SJCRH30 (cell line): ENCODE measurements at places on chromosomes 6 and 20. TPM values are rescaled to one million over a fixed set of nuclear protein-coding genes. Genes with fewer than 3 reads are reported as not detected.

EYA2 gene
- total RNA-seq: 56.4 and 63.2 TPM in 2 replicates

PSORS1C2 gene
- not detected in 2 replicates for total RNA-seq

SLC17A1 gene
- not detected in 2 replicates for total RNA-seq

TAF4 gene
- 19.4 and 20.1 TPM in 2 replicates for total RNA-seq

OR2H2 gene
- not detected in 2 replicates for total RNA-seq

MPIG6B gene
- 0.47 TPM in 1 of 2 replicates, not detected in the other for total RNA-seq

VSX1 gene
- total RNA-seq: 0.06 and 0.10 TPM in 2 replicates

CCN6 gene
- not detected in 2 replicates for total RNA-seq

RSPH4A gene
- total RNA-seq: 1.6 and 2.1 TPM in 2 replicates

SLC32A1 gene
- total RNA-seq: not detected in 2 replicates

LPA gene
- total RNA-seq: not detected in 2 replicates

PERP gene
- 5.4 and 5.7 TPM in 2 replicates for total RNA-seq

NOTCH4 gene
- total RNA-seq: 4.1 and 4.9 TPM in 2 replicates

PDRG1 gene
- total RNA-seq: 23.9 and 24.0 TPM in 2 replicates

ZNF343 gene
- total RNA-seq: 11.7 and 12.5 TPM in 2 replicates

SOX18 gene
- total RNA-seq: 0.13 and 0.14 TPM in 2 replicates

DNA sequence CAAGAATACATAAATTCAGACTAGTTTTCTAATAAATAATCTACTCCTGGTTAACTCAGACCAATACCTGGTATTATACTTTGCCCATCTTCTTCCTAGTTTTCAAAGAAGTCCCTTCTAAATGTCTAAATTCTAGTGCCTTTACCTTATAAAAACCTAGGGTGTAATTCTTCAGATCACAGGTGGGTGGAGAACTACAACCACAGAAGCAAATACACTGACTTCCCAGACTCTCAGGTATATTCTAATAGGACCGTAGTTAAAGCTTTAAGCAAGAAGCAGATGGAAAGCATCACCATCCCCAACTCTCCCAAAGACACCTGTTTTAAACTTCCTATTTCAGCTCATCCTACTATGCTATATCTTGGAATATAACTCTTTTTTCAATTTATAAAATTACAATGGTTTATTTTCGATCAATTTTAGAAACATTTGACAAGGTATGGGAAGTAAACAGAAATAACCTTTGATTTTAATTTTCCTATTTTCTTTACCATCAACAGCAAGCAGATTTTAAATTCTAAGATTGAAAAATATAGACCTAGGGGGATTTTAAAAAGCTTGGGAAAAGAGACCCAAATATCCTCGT, 15.8 kb downstream of the MAN1A1 start:
- no peak overlapping the region for H3K27ac ChIP-seq
- DNase-seq: no peak
- no peaks in the 10 kb centered on the region for H3K27me3 ChIP-seq
- no peaks in the 10 kb centered on the region for H3K36me3 ChIP-seq
- H3K4me3 ChIP-seq: no peak overlapping the region

GRCh38 chr6:7172649-7173048, 64.9 kb downstream of the RREB1 start:
- no peak overlapping the region for H3K27ac ChIP-seq
- no peaks in the 10 kb centered on the region for H3K36me3 ChIP-seq
- no peaks in the 10 kb centered on the region for H3K27me3 ChIP-seq
- H3K4me3 ChIP-seq: no peak overlapping the region
- DNase-seq: no peak
- peaks cover 3% of the 10 kb centered on the region; the same call in 1 of the 2 replicates for H3K4me1 ChIP-seq

GRCh38 chr20:18397030-18397429, 69.8 kb downstream of the DZANK1 start:
- H3K27ac ChIP-seq: no peak overlapping the region
- no peak overlapping the region for H3K4me3 ChIP-seq
- H3K4me1 ChIP-seq: no peaks in the 10 kb centered on the region
- no peaks in the 10 kb centered on the region for H3K27me3 ChIP-seq

- H3K27me3 ChIP-seq: 0 out of 2 replicates have a peak, but pooled peaks cover 4% of the 10 kb centered on the region
- peak; percentile 55 for DNase-seq
- no peak overlapping the region for H3K4me3 ChIP-seq
These were observed 233.4 kb downstream of the NFATC2 start for GRCh38 chr20:51309128-51309527.

DNA sequence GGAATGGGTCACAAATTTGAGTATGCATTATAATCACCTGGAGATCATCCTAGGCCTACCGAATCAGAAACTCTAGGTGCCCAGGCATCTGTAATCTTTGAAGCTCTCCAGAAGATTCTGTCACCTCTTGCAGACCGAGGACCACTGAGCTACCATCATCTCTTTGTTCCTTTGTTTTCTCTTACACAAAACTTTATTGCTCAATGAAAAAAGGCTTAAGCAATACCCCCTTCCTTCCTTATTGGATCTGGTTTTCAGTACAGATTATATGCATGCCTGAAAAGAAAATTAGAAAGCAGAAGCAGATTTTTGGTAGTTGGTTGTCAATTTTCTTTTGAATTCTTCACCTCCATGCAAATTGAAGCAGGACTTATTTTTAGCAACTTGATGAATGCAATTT, 31.3 kb downstream of the STX11 start:
- no peaks in the 10 kb centered on the region for H3K27me3 ChIP-seq
- H3K27ac ChIP-seq: no peak overlapping the region
- H3K36me3 ChIP-seq: peaks cover 2% of the 10 kb centered on the region; the same call in 1 of the 2 replicates
- DNase-seq: no peak

DNA sequence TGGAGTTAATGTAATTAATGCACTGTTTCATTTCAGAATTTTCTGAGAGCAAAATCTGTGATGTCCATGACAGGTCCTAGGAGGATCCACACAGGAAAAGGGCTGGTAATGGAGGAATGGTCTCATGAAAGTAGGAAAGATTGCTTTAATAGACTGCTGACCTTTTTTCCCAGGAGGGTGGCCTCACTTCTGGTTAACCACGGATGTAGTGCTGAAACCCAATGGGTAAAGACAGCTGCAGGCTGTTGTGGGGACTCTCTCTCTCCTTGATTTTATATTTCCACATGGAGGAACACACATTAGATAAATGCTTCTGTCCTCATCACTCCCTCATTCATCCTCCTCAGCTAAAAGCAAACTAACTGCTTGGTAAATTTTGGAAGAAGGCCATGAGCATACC, 23.6 kb upstream of the RIPOR2 start:
- H3K27ac ChIP-seq: no peak overlapping the region
- H3K4me3 ChIP-seq: no peak overlapping the region
- no peak for DNase-seq

- H3K4me3 ChIP-seq: no peak overlapping the region
- H3K27ac ChIP-seq: peak overlapping the region; percentile 46
- H3K27me3 ChIP-seq: no peaks in the 10 kb centered on the region
- H3K36me3 ChIP-seq: no peaks in the 10 kb centered on the region
- DNase-seq: peak; percentile 20
- H3K4me1 ChIP-seq: peaks cover 42% of the 10 kb centered on the region
These were observed 28.9 kb downstream of the CNKSR3 start for GRCh38 chr6:154481521-154482013.

DNA sequence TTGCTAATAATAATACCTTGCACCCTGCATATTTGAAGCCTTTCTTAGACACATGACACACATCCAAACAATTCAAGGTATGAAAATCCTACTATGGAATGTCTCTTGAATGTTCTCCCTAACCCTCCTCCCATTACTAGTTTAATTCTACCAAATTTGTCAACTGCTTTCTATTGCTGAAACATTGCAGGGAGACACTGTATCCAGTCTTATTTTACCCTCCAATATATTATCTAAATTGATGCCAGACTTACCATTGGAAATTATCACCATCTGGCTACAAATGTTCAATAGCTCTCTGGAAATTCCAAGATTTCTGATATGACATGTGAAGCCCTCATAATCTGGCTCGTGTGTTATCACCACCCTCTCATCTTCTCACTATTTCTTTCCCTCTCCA, 1027.3 kb upstream of the CITED2 start:
- DNase-seq: no peak
- H3K27me3 ChIP-seq: no peaks in the 10 kb centered on the region
- no peak overlapping the region for H3K4me3 ChIP-seq
- no peaks in the 10 kb centered on the region for H3K36me3 ChIP-seq
- no peak overlapping the region for H3K27ac ChIP-seq

DNA sequence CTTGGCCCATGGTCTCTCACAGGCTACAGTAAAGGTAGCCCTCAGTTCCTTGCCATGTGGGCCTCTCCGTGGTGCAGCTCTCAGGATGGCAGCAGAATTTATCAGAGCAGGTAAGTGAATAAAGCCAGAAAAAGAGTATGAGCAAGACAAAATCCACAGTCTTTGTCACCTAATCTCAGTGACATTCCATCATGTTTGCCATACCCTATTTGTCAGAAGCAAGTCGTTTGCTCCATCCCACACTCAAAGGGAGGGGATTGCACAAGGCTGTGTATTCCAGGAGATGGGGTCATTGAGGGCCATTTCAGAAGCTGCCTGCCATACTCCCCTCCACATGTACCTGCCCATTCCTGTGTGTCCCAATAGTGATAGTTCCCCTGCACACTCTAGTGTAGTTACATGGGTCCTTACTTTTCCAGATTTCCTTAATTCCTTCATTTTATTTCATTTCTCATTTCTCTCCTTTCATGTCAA, 24.2 kb downstream of the ISM1 start:
- no peak for DNase-seq
- H3K27ac ChIP-seq: no peak overlapping the region
- H3K4me1 ChIP-seq: no peaks in the 10 kb centered on the region
- peaks cover 11% of the 10 kb centered on the region; the same call in 1 of the 2 replicates for H3K27me3 ChIP-seq

DNA sequence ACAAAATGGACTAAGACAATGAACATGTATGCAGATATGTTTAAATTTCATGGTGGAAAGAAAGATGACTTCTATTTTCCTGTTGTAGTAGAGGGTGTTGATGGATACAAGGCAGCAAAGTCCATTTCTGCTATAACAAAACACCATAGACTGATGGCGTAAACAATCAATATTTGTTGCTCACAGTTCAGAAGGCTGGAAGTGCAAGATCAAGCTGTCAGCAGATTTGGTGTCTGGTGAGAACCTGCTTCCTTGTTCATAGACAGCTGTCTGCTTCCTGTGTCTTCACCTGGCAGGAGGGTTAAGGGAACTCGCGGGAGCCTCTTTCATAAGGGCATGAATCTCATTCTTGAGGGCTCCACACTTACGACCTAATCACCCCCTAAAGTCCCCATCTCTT, 83.0 kb upstream of the ELOVL5 start:
- peaks cover 5% of the 10 kb centered on the region; the same call in 1 of the 2 replicates for H3K4me1 ChIP-seq
- no peaks in the 10 kb centered on the region for H3K27me3 ChIP-seq
- H3K4me3 ChIP-seq: no peak overlapping the region
- no peak for DNase-seq
- no peaks in the 10 kb centered on the region for H3K36me3 ChIP-seq

DNA sequence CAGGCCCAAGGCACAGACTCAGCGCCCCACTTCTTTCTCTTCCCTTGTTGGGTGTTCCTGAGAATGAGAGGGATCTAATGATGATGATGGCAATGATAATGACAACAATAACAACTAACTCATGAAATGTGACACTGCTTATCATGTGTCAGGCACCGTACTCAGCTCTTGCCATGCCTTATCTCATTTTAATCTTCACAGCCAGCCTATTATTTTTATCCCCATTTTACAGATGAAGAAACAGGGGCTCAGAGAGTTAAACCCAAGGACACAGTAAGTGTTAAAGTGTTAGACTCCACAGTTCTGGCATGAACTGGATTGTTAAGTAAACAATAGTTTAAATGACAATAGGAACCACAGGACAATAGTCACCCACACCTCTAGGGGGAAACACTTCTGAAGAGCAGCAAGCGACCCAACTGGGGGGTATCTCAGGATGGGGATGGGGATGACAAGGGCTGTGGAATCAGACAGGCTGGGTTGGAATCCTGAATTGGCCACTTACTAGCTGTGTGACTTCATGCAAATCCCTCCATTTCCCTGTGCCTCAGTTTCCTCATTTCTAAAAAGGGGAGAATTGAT, 12.5 kb downstream of the RSPH9 start:
- H3K4me3 ChIP-seq: no peak overlapping the region
- no peaks in the 10 kb centered on the region for H3K36me3 ChIP-seq
- H3K4me1 ChIP-seq: no peaks in the 10 kb centered on the region
- no peaks in the 10 kb centered on the region for H3K27me3 ChIP-seq

DNA sequence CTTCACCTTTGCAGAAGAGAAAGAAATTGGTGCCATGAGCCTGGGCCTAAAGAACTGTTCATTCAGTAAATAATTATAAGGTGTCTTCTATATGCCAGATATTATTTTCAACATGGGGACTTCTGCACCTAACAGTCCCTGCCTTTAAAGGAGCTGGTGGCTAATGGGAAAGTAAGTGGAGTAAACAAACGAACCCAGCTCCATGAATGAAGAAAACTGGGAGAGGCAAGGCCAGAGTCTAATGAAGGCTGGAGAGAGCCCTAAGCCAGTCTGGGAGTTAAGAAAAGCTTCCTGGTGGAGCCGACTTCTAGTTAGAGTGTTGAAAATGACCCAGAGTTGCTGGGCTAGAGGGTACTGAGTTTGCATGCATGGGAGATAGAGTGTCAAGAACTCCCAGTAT, 24.2 kb upstream of the EFHC1 start:
- no peak for DNase-seq
- no peak overlapping the region for H3K27ac ChIP-seq
- H3K4me3 ChIP-seq: no peak overlapping the region
- no peaks in the 10 kb centered on the region for H3K4me1 ChIP-seq
- H3K27me3 ChIP-seq: no peaks in the 10 kb centered on the region
- H3K36me3 ChIP-seq: no peaks in the 10 kb centered on the region

- H3K4me3 ChIP-seq: no peak overlapping the region
- DNase-seq: no peak
- no peaks in the 10 kb centered on the region for H3K36me3 ChIP-seq
- no peak overlapping the region for H3K27ac ChIP-seq
These were observed 244.8 kb downstream of the FARS2 start for GRCh38 chr6:5506149-5506548.

- H3K36me3 ChIP-seq: peaks cover 61% of the 10 kb centered on the region
- H3K27me3 ChIP-seq: no peaks in the 10 kb centered on the region
- no peak for DNase-seq
These were observed 27.3 kb downstream of the PYGB start for GRCh38 chr20:25274891-25275812.

DNA sequence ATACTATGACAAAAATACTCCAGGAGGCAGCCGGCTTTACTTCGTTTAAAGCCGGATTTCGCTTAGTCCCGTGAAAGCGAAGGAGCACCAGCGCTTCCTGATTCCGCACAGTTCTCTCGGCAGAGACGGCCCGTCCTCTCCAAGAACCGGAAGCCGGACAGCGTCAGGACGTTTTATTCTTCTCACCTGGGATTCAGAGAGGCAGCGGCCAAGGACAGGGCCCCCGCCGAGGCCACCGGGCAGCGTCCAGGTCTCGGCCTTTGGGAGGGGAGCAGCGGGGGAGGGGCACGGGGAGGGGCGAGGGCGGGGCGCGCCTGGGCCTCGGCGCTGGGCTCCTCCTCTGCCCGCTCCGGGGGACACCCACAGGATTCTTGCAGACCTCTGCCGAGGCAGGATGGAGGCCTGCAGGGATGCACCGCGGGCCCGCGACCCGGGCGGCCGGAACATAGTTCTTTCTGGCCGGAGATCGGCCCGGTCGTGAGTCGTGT, 2.8 kb upstream of the DIDO1 start:
- no peak overlapping the region for H3K4me3 ChIP-seq
- DNase-seq: no peak
- peaks cover 38% of the 10 kb centered on the region for H3K36me3 ChIP-seq
- H3K4me1 ChIP-seq: peaks cover 18% of the 10 kb centered on the region
- no peaks in the 10 kb centered on the region for H3K27me3 ChIP-seq
